DMS53 (cell line): ENCODE measurements at places on chromosomes 5 and 9.

DNA sequence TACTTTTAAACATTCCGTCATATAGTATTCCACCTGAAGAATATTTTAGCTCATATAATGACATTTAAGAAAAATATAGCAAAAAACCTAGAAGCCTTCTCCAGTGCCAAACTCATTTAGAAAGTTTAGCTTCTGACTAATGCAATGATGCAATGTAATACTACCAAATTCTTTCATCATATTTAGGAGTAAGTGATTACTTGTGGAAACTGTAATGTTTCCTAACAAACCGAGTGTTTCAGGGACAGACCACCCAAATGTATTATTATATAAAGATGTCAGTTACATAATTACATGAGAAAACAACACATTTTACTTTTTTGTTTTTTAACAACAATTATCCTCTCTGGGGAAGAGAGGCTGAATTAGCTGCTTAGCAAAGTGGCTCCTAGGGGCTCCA, 316.2 kb downstream of the ARL15 start:
- no peak for DNase-seq

GRCh38 chr9:16708656-16709435, 161.6 kb downstream of the BNC2 start:
- no peak for DNase-seq

GRCh38 chr5:119393201-119393691, 37.4 kb downstream of the TNFAIP8 start:
- no peak for DNase-seq

- no peak for DNase-seq
Observed at GRCh38 chr9:83204047-83204446, 141.1 kb upstream of the RASEF start.

DNA sequence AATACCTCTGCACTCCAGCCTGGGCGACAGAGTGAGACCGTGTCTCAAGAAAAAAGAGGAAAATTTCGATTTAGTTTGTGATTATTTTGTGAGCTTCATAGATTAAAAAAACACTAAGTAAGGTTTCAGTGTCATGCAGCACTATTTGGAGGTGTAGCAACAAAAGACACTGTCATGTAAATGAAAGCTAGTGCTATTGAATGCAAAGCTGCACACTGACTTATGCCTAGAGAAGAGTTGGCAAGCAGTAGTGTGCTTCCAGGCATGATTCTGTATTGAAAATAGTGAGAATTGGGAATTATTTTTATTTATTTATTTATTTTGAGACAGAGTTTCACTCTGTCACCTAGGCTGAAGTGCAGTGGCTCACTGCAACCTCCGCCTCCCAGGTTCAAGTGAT, 34.5 kb downstream of the DDX46 start:
- no peak for DNase-seq

GRCh38 chr9:133683586-133684120, 47.5 kb downstream of the DBH start:
- DNase-seq: no peak

- peak; percentile 88 for DNase-seq
Observed at GRCh38 chr5:175706499-175706898, 48.6 kb downstream of the HRH2 start.

GRCh38 chr9:87502391-87503221, 4.9 kb downstream of the DAPK1 start:
- DNase-seq: no peak

DNA sequence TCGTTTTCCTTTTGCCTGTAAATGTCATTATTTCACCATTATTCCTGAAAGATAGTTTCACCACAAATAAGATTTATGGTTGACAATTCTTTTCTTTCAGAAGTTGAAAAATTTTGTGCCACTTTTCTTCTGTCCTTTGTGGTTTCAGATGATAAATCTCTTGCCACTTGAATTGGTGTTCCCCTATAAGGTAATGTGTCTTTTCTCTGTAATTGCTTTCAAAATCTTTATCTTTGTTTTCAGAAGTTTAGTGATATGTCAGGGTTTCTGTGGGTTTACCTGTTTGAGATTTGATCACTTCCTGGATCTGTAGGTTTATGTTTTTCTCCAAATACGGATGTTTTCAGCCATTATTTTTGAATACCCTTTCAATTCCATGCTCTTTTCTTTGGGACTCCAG, 14.6 kb downstream of the RASA1 start:
- DNase-seq: no peak

DNA sequence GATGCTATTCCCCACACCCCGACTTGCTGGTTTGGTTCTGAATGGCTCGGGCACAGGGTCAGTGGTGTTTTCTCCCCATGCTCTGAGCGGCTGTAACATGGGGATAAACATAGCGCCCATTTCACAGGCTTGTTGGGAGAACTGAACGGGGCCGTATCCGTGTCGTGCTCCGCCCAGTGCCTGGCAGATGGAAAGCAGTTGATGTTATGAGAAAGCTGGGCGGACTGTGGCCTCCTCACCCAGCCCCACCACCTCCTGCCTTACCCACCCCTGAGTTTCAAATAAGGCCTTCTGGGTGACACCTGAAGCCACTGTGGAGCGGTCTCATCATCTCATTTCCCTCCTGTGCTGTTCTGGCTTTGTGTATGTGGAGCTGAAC, 14.5 kb downstream of the ORM2 start:
- DNase-seq: no peak

- no peak for DNase-seq
Observed at GRCh38 chr9:82668689-82669199, 394.2 kb downstream of the RASEF start.

- DNase-seq: peak; percentile 93
Observed at GRCh38 chr5:154118893-154119336, 71.6 kb upstream of the GALNT10 start.

DNA sequence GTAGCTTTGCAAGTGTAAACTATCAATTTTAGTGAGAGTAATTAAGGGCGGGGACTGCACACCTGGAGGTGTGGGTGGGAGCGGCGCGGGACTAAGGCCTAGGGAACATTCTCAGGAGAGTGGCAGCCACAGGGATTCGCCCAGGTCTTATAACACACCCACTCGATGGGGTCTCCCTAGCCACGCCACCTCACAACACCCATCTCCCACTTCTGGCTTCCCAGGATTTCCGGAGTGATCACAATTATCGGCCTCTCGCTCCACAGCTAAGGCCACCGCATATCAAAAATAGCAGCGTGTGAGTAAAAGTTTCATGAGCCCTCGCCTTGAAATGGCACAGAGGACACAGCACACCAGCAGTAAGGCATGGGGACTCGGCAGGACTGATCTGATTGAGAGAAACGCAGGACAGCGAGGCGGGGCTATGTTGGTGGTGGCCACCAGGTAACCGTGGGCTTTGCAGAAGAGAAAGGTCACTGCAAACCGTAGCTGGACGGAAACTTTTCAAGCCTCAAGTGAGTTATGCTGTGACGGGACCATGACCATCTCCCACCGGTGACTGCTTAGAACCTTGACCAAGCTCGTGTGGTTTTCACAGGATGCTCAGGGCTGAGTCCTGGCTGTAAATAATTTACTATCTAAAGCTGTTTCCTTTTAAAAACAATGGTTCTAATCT, 1.1 kb upstream of the LPAR1 start:
- DNase-seq: no peak

- DNase-seq: peak; percentile 78
Observed at GRCh38 chr9:89549031-89549644, 51.2 kb upstream of the SEMA4D start.

- DNase-seq: no peak
Observed at GRCh38 chr5:135458921-135459331, 6.8 kb upstream of the TIFAB start.

GRCh38 chr9:36204906-36205547, 14.3 kb downstream of the CLTA start:
- DNase-seq: peak; percentile 17

GRCh38 chr5:143217804-143218160, 185.7 kb downstream of the NR3C1 start:
- DNase-seq: peak; percentile 15

DNA sequence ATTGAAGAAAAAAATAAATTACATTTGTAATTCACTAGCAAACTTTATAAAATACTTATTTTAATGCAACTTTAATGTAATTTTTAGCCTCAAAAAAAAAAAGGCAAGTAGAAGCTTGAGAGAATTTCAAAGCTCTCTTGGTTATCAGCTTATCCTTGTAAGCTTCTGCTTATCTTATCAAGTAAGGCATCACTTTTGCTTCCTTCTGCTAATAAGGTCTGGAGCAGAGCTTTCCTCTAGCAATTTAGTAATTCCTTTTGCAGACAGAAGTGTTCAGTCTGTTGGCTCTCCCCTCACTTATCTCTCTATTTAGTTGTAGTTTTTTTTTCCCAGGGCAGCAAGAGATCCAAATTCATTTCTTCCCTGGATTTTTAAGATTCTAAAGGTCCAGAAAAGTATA, 525.0 kb downstream of the ISL1 start:
- no peak for DNase-seq

- no peak for DNase-seq
Observed at GRCh38 chr5:83025690-83026478, 51.3 kb downstream of the TMEM167A start.

GRCh38 chr9:107639426-107639825, 149.9 kb upstream of the KLF4 start:
- peak; percentile 26 for DNase-seq

DNA sequence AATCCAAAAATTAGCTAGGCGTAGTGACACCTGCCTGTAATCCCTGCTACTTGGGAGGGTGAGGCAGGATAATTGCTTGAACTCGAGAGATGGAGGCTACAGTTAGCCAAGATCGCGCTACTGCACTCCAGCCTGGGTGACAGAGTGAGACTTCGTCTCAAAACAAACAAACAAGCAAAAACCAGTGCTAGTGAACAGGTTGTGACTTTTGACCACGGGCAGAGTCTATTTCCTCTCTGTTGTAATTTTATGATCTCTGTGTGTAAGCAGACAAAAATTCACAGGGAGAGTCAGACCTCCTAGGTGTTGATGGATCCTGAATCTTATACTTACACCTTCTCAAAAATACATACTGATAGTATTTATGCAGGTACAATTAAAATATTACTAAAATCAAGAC, 65.8 kb downstream of the SPEF2 start:
- no peak for DNase-seq

- DNase-seq: peak; percentile 50
Observed at GRCh38 chr9:2655411-2655901, 33.9 kb downstream of the VLDLR start.

DNA sequence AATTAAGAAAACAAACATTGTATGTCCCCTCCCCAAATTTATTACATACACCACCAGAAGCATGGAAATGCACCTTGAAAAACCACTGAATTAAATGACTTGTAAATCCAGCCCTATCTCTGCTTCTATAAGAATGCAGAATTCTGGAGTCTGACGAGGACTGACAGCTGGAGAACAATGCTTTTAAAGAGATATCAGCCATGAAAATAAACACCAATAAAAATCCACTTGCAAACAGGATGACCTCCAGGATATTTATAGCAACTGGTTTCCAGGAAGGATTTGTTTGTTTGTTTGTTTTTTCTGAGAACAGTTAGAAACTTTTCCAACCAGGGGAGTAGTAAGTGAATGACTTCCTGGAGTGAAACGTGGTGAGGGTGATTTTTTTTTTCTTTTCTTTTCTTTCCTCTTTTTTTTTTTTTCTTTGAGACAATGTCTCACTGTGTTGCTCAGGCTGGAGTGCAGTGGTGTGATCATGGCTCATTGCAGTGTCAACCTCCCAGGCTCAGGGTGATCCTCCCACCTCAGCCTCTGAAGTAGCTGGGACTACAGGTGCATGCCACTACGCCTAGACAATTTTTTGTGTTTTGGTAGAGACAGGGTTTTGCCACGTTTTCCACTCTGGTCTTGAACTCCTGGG, 38.7 kb upstream of the SLC36A1 start:
- peak; percentile 87 for DNase-seq

DNA sequence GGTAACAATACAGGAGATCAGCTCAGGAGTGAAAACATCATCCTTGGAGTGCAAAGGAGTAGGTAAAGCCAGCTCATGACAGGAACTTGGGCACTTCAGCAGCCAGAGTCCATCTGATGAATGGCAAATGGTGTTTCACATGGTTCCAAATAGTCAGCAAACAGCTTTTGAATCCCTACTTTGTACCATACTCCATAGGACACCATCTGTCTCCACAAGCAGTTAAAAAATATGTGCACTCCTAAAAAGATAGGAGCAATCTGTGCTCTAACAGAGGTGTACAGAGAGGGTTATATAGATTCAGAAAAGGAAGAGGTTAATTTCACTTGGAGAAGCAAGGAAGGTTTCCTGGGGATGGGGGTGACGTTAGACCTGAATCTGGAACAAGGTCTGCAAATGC, 21.6 kb upstream of the B4GALT1 start:
- no peak for DNase-seq

DNA sequence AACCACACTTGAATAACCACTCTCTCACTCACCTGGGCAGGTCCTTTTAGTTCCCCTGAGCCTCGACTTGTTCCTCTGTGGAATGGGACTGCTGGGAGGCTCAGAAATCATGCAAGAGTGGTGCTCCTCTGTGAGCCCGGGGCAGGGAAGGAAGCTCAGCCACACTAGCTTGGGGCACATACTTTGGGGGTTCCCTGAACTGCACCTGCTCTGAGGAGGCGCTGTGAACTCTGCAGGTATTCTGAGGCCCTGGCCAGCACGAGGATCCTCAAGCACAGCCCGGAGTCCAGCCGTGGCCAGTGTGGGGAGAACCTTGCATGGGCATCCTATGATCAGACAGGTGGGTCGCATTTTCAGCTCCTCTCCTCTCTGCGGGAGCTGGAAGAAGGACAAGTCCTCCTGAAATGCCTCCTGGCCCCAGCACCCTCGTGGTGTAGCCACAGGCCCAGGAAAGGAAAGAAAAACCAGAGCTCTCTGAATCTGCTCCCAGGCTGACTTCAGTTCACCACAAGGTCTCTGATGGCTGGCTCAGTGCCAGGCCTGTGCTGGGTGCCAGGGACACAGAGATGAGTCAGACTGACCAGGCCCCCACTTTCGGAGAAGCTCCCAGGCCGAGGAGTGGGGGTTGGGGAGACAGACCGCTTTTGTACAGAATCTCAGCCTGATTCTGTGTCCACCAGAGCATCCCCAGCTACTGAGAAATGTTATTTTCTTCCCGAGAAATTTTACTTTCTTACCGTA, 11.9 kb downstream of the GLIPR2 start:
- peak; percentile 65 for DNase-seq

DNA sequence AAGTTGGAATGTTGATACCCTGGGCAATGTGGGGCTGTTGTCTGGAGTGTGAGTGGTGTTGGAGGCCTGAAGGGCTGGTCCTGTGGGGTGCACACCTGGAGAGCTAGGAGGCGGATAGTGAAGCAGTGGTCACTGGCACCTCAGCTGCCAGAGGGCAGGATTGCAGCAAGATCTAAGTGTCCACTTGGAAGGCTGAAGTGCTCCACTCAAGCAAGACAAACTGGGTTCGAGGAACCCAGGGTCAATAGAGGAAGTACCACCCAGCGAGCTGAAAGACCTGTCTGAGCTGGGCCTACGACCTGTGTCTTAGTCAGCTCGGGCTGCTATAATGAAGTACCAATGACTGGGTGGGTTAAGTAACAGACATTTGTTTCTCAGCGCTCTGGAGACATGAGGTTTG, 39.7 kb upstream of the TJP2 start:
- DNase-seq: peak; percentile 80

- DNase-seq: no peak
Observed at GRCh38 chr5:133705331-133705730, 93.0 kb upstream of the FSTL4 start.

- no peak for DNase-seq
Observed at GRCh38 chr5:15431923-15432322, 68.1 kb upstream of the FBXL7 start.
